ENCODE measurements at places on chromosomes 4 and X. TPM values are rescaled to one million over a fixed set of nuclear protein-coding genes. Genes with fewer than 3 reads are reported as not detected.

GRCh38 chr4:91280551-91281290 lies 1023.0 kb upstream of the GRID2 start:
- no peak for DNase-seq

The WDR19 gene
- total RNA-seq: 12.5 TPM

- no peak for DNase-seq
These were observed 118.4 kb downstream of the DTHD1 start for GRCh38 chr4:36399762-36400353.

The GSX2 gene
- not detected for total RNA-seq

- DNase-seq: peak; percentile 72
These were observed at the start of gene PCYT1B for GRCh38 chrX:24647257-24648058. Gene PCYT1B, minus strand, starts transcription at chrX:24647347. Its CDS starts 242 bp downstream, at chrX:24647105.

The CD40LG gene
- not detected for total RNA-seq

GRCh38 chr4:184825141-184825895 lies 450 bp downstream of the ACSL1 start:
- DNase-seq: peak; percentile 22

- DNase-seq: no peak
These were observed 36.4 kb upstream of the GPR174 start for GRCh38 chrX:79107891-79108718.

Measured in M059J (cell line).